ENCODE measurements at places on chromosomes 16 and 17. TPM values are rescaled to one million over a fixed set of nuclear protein-coding genes. Genes with fewer than 3 reads are reported as not detected.

Gene KRTAP4-5
- not detected for total RNA-seq

Gene ABR
- total RNA-seq: 84.4 TPM

DNA sequence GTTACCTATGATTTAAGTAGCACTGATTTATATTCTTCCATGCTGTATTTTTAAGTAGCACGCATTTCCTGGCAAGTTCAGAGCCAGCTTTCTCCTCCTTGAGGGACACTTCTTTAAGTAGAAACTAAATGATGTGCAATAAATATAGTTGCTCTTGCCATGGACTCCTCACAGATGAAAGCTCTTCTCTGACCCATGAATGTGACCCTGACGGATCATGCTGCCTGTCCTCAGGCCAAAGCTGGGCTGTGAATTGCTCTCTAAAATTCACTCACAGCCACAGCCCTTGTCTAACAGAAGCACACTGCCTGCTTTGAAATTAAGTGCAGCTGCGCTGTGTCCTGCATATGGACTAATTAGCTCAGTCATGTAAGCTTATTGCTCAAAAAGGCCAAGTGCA is 438.8 kb downstream of the PMP22 start:
- no peaks in the 10 kb centered on the region for H3K4me1 ChIP-seq
- no peaks in the 10 kb centered on the region for H3K27me3 ChIP-seq
- no peak for DNase-seq
- no peak overlapping the region for H3K4me3 ChIP-seq

DNA sequence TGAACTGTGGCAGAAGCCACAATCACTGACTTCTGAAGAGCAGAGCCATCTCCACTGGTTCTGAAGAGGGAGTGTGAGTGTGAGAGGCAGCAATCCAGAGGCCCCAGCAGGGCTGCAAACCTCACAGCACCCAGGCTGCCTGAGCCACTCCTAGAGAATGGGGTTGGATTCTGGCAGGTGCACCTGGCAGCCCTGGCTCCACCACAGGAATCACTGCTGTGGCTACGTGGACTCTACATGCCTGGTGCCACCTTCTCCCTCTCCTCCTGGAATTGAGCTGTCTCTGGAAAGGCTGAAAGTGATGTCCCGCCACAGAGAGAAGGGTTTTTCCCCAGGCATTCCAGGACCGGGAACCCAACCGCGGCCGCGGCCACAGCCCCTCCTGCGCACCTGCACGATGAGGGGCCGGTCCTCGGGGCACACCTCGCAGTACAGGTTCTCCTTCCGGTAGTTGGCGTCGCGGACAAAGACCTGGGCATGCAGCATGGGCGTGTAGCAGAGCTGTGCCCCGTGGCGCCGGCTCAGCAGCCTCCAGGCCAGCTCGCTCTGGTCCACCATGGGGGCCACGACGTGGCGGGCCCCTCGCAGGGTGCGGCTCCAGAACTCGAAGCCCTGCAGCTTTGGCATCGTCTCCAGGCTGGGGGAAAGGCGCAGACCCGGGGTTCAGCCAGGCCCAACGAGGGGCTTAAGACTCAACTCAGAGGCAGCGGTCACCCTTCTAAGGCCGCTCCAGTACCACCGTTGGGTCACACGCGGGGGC is 991 bp downstream of the DUS1L start:
- H3K4me3 ChIP-seq: peak overlapping the region; percentile 71
- H3K27me3 ChIP-seq: no peaks in the 10 kb centered on the region
- no peak overlapping the region for H3K27ac ChIP-seq
